GM23248 (cell line): ENCODE measurements at places on chromosomes 4 and X. TPM values are rescaled to one million over a fixed set of nuclear protein-coding genes. Genes with fewer than 3 reads are reported as not detected.

DNA sequence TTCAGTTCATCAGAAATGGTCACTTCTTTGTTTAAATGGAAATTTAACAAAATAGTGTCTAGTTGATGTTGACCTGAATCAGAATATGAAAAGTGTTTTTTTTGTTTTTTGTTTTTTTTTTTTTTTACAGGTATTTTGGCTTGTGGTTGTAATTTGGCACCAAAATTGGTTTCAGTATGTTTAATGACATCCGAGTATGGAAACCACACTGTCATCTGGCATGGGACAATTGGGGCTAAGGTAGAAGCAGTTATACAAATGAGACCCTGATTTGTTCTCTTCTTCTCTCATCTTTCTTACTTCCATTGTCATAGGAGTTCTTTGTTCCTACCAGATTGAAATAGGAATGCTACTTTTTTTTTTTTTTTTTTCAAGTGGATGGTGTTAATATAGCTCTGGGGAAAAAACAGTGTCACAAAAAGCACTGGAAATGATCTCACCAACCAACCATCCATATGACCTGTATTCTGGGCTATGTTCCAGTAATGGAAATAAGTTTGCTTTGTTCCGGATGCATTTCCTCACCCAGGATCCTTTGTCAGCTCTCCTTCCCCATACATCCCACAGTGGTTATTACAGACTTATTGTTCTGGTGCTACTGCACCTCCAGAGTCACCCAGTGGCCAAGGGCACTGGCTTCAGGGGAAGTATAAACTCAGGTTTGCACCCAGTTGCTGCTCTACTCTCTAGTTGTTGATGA, 95.8 kb downstream of the ATXN3L start:
- DNase-seq: peak; percentile 86

Gene HERC5
- polyA plus RNA-seq: 0.10 TPM in 2 replicates

GRCh38 chrX:46587158-46587557, 13.6 kb downstream of the CHST7 start:
- peak; percentile 76 for DNase-seq

Gene LPAR4
- polyA plus RNA-seq: not detected in 2 replicates

Gene CXCL1
- 12.6 and 13.9 TPM in 2 replicates for polyA plus RNA-seq

- DNase-seq: no peak
Observed at GRCh38 chrX:1105671-1106419, 106.6 kb downstream of the CRLF2 start.

Gene TLR2
- polyA plus RNA-seq: not detected in 2 replicates

Gene SLC4A4
- 7.2 and 7.9 TPM in 2 replicates for polyA plus RNA-seq

- DNase-seq: peak; percentile 5
Observed at GRCh38 chrX:97021680-97022079, 138.0 kb downstream of the RPA4 start.

DNA sequence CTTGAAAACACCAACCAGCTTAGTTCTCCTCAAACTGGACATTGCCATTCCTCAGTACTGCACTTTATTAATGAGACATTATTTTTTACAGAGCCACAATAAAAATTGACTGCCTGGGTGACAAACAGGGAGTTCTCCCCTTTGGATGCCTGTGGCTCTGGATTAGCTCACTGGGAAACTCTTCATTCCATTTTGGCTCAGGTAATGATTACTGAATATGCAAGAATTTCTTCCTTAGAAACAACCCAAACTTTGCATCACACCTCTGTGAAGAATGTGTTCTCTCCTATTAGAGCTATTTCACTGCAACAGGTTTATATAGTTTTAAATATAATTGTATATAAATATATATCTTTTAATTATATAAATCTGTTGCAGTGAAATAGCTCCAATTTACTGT, 2065.8 kb downstream of the ARAP2 start:
- DNase-seq: no peak

DNA sequence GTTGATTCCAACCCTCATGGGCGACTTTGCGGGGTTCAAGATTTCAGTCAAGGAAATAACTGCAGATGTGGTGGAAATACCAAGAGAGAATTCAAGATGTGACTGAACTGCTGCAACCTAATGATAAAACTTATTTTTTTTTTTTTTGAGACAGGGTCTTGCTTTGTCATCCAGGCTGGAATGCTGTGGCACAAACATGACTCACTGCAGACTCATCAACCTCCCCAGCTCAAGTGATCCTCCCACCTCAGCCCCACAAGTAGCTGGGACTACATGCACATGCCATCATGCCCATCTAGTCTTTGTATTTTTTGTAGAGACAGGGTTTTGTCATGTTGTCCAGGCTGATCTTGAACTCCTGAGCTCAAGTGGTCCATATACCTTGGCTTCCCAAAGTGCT, 19.5 kb upstream of the WDFY3 start:
- peak; percentile 68 for DNase-seq

GRCh38 chr4:109629775-109630174, 69.7 kb downstream of the MCUB start:
- no peak for DNase-seq

Gene SOD3
- 9.2 and 10.1 TPM in 2 replicates for polyA plus RNA-seq

Gene GPR119
- not detected in 2 replicates for polyA plus RNA-seq

GRCh38 chr4:55372259-55372658, 23.5 kb upstream of the TMEM165 start:
- DNase-seq: peak; percentile 23

GRCh38 chrX:357693-358471, 28.8 kb downstream of the PPP2R3B start:
- DNase-seq: peak; percentile 51

Gene MAGEA11
- polyA plus RNA-seq: not detected in 2 replicates

Gene FAM47C
- polyA plus RNA-seq: not detected in 2 replicates

DNA sequence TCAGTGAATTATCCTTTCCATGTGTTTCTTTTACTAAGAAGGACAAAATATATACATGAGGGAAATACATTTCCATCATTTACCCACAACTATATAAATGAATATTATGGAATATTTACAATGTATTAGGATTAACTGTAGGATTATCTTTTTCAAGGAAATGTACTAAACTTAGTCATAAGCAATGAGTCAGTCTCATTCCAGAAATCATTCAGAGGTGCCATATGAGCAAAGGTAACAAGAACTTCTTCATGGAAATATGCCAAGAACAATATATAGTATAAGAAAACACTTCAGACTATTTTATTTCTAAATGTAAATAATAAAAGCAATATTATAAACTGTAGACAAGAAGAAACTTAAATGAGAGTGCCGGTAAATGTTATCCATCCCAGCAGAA, 67.1 kb downstream of the USP38 start:
- DNase-seq: peak; percentile 53

GRCh38 chr4:147060151-147060931, 114.7 kb upstream of the TTC29 start:
- DNase-seq: peak; percentile 67

DNA sequence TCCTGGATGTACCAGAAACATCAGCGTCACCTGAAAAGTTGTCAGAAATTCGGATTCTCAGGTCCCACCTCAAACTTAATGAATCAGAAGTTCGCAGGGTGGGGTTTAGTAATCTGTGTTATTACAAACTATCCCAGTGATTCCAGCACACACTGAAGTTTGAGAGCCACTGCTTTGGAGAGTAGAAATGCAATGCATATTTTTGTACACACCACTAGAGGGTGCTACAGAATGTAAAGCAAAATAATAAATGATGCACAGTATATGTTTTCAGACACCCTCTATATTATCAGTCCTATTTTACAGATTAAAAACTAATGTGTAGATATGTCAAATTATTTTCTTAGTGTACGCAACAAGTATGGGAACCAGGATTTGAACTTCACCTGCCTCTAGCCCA, 2.4 kb upstream of the MORF4L2 start:
- DNase-seq: peak; percentile 66

- DNase-seq: no peak
Observed at GRCh38 chrX:65837875-65838549, 170.6 kb downstream of the MSN start.

DNA sequence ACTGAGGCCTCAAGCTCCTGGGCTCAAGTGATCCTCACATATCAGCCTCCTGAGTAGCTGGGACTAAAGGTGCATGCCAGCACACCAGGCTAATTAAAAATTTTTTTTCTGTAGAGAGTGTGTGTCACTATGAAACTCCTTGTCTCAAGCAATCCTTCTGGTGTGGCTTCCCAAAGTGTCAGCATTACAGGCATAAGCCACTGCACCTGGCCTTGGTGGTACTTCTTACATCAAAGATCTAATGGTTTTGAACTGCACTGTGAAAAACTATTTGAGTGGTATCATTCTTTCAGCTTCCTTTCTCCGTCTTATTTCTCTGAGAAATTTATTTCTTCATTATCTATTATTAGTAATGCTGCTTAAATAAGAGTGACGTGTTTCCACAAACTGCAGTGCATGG, 98.5 kb downstream of the UNC5C start:
- DNase-seq: no peak

Gene EIF1AX
- polyA plus RNA-seq: 126 and 129 TPM in 2 replicates

DNA sequence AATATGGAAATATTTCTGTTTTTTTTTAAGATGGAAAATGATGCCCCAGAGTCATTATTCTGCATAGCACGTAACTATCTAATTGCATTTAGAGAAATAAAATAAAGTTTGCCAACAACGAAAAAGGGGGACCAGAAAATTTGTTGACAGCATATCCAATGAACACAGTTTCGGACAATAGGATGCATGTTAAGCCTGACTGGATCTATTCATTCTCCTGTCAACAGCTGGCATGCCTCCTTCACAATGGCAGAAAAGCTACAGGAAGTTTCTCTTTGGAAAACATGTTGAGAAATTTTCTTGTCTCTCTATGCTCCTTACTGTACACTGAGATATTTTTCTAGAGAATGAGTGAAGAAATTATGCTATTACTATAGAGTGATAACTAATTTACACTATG, 262.5 kb downstream of the GRID2 start:
- DNase-seq: no peak

- no peak for DNase-seq
Observed at GRCh38 chr4:65416891-65417290, 253.4 kb downstream of the EPHA5 start.

Gene NSDHL
- 24.0 and 25.2 TPM in 2 replicates for polyA plus RNA-seq

Gene CENPVL2
- not detected in 2 replicates for polyA plus RNA-seq

DNA sequence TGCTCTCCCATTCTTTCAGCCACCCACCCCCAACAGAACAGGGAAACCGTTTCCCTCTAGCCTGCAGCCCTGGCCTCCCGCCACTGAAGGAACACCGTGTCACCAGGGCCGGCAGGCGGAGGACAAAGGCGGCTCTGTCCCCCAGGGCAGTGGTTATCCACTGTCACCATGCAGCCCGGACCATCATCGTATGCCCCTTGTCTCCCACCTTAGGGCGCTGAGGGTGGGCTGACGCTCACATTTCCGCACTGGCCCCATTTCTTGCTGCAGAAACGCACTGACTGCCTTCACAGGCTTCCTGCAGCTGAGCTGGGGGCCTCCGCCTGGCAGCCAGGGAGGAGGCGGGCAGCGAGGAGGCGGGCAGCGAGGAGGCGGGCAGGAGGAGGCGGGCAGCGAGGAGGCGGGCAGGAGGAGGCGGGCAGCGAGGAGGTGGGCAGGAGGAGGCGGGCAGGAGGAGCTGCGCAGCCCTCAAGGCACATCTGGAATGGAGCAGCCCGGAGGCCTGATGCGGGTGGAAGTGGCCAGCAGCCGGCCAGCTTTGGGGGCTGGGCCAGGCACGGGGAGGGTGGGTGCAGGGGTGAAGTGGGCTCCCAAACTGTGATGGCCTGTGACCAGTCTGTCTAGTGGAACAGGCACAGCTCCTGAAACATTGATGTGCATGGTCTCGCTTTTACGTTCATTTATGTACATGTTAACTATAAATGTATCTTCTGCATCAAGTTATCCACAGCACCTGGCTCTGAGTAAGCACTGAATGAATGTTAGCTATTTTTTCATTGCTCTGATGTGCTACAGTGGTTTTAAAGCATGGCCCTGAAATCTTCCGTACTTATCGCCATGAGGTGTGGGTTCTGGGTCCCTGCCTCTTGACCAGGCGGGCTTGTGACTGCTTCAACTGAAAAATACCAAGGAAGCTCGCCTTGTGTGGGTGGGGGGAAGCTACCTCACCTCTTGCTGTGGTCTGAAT, 20.6 kb upstream of the KIAA0232 start:
- peak; percentile 45 for DNase-seq

Gene FOXR2
- polyA plus RNA-seq: not detected in 2 replicates

- no peak for DNase-seq
Observed at GRCh38 chr4:20391912-20392311, 140.2 kb downstream of the SLIT2 start.

DNA sequence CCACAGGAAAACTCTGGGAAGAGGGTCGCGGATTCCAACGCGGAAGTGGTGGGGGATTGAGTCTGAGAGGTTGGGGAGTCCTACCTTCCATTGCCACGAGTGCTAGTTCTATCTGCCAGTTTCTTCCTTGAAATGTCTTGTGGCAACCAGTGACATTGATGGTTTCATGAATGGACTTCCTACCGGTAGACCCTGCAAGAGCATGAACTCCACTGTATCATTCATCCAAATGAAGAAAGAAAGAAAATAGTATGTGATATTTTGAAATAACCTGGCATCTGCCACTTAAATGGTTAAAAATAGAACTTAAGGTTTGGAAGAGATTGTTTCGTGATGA, 1.1 kb upstream of the SLC10A7 start:
- peak; percentile 42 for DNase-seq

- DNase-seq: no peak
Observed at GRCh38 chr4:1381944-1382541, 24.2 kb downstream of the NKX1-1 start.

DNA sequence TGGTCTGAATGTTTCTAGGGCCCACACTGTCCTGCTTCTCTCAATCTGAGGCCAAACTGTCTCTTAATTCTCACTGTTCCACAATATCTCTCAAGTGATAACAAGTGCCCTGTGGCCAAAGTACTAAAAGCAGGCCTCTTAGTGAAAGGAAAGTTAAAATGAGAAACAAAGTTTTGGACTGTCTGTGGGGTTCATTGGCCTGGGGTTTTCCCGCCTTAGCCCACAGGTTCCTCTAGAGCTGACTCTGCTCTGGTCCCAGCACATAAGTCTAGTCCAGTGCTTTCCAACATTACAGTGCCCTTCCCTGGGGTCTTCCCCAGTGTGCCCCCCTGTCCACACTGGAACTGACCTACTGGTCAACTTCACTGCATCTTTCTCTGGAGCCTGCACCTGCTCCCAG, 6.3 kb downstream of the MAGEB1 start:
- no peak for DNase-seq

GRCh38 chr4:179597301-179597700, 2155.1 kb upstream of the AGA start:
- no peak for DNase-seq

DNA sequence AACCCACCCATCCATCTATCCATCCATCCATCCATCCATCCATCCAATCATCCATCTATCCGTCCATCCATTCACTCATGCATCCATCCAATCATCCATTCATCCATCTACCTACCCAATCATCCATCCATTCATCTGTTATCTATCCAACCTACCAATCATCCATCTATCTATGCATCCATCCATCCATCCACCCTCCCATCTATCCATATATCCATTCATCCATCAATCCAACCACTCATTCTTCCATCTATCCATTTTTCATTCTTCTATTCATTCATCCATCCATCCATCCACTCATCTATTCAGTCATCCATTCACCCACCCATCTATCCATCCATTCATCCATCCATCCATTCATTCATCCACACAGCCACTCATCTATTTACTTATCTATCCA, 80.1 kb upstream of the SHOX start:
- DNase-seq: no peak

DNA sequence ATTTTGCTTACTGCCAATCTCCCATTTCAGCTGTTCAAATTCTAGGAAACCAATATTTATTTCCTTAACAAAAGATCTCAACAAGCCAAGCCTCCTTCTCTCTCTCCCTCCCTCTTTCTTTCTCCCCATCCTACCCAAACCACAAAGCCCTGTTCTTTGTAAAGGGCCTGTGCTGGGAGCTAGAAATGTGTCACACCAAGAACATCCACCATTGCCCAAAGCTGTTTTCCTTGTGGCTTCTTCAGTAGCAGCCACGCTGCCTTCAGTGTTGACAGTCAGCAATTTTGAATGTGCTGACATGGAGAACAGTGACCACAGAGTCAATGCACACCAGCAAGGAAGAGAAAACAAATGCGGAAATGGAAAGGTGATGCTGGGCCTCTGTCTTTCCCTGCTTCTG, 203.0 kb downstream of the MAML3 start:
- peak; percentile 61 for DNase-seq
